Sigmoid colon (tissue), 7 donors: ENCODE measurements at places on chromosomes 7 and 10. TPM values are rescaled to one million over a fixed set of nuclear protein-coding genes. Genes with fewer than 3 reads are reported as not detected.

GRCh38 chr7:110119883-110120581 is 970.9 kb upstream of the LRRN3 start:
- DNase-seq, result no peak
- no peak overlapping the region for H3K4me3 ChIP-seq
- no peaks in the 10 kb centered on the region for H3K27me3 ChIP-seq
- H3K27ac ChIP-seq, result no peak overlapping the region
- H3K4me1 ChIP-seq, result no peaks in the 10 kb centered on the region

- H3K27ac ChIP-seq, result no peak overlapping the region
- no peak overlapping the region for H3K4me3 ChIP-seq
- peaks cover 37% of the 10 kb centered on the region for H3K36me3 ChIP-seq
- no peak for DNase-seq
Observed at GRCh38 chr7:129008645-129009414, 46.1 kb downstream of the TNPO3 start.

DNA sequence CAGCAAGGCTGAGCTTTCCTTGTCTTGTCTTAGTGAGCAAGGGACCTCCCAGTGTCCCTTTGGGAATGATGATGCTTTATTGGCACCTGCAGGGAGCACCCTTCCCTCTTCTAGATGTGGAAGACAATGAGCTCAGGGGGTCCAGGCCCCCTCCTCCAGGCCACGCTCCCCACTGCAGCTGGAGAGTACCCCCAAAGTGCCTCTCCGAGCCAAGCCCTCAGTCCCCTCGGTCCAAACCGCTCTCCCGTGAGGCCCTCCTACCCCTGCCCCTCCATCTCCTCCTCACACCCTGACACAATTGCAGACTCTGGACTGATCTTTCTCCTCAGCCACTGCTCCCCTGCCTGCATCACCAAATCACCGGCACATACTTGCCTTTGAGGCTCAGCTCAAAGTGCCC is 16.7 kb downstream of the RBP3 start:
- H3K27ac ChIP-seq, result no peak overlapping the region
- DNase-seq, result no peak
- no peaks in the 10 kb centered on the region for H3K36me3 ChIP-seq
- H3K27me3 ChIP-seq, result no peaks in the 10 kb centered on the region
- no peak overlapping the region for H3K4me3 ChIP-seq
- no peaks in the 10 kb centered on the region for H3K4me1 ChIP-seq

CCDC172 gene
- total RNA-seq, result not detected

CYP3A5 gene
- total RNA-seq, result 4.6 TPM

EEPD1 gene
- 11.8 TPM for total RNA-seq
